Central memory CD4-positive, alpha-beta T cell (primary cell): ENCODE measurements at places on chromosomes 7 and 10.

DNA sequence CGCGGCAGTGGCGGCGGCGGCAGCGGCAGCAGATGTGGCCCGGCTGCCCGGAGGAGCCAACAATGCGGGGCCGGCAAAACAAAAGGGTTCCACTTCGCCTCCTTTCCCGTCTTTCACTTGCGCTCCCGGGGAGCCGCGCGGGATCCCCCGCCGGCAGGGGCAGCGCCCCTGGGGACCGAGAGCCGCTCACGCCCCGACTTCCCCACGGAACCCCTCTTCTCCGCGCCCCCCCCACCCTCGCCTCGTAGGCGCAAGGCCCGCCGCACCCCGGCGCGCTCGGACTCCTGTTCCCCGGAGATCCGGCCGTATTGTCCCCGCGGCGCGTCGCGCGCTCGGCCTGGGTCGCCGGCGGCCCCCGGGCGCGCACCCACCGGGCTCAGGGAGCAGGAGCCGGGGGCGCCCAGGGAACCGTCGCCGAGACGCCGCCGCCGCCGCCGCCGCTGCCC is 854 bp downstream of the CTBP2 start:
- DNase-seq, result no peak

DNA sequence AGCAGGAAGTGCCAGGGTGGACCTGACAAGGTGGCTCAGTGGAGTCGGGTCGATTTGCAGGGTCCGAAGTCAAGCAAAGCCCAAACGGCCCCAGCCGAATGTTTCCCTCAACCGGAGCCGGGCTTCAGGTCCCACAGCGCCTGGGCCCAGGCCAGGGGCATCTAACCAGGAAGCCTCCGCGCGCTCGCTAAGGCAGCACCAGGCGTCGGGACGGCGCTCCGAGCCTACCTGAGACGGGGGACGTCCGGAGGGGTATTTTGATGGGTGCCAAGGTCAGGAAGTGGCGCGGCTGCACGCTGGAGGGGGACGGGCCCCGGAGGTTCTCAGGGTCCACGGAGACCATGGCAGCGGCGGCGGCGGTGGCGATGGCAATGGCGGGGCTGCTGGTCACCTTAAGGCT is 51.5 kb downstream of the TCERG1L start:
- DNase-seq, result no peak

DNA sequence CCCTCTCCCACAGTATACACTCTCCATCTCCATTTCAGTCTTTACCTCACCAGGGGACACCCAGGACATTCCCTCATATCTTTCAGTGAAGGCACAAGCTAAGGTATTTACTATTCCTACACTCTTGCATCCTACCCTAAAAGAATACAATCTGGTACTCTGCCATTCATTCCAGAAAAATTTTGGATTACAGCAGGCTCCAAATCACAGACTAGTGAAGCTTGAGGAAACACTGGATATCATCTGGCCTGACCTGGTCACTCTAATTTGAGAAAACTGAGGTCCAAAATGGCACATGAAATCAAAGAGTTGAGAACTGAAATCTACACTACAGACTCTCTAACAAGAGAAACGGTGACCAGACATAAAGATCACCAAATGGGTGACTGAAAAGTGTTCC is 61.7 kb downstream of the CREB3L2 start:
- DNase-seq, result no peak

DNA sequence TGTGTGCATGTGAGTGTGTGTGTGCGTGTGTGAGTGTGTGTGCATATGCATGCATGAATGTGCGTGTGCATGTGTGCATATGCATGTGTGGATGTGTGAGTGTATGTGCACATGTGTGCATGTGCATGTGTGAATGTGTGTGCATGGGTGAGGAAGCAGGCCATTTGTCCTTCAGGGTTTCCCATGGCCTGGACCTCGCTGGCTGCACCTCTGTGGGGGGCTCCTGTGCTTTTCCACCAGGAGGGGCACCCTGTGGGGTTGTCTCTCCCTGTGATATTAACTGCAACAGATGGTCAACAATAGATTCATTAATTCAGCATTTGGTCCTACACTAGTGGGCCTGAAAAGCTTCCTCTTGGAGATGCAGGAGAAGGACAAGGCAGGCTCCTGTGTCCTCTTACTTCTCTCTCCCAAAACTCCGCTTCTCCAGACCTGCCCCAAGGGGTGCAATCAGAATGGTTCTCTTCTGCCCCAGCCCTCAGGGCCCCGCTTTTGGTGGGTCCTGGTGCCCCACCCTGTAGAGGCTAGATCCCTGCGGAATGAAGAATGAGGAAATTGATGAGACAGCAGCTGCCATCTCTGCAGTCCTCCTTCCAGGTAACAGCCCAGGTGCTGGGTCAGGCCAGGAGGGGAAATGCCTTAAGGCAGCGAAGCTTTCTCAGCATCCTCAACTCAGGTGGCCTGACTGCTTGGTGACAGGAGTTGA is 41.5 kb upstream of the NUB1 start:
- DNase-seq, result no peak

- DNase-seq, result no peak
These were observed 61.8 kb upstream of the MET start for GRCh38 chr7:116610210-116610609.

GRCh38 chr10:49109669-49110340 is 5.5 kb downstream of the VSTM4 start:
- no peak for DNase-seq

GRCh38 chr10:52455098-52455497 is 141.0 kb downstream of the DKK1 start:
- DNase-seq, result no peak

- DNase-seq, result no peak
These were observed 40.2 kb upstream of the ATXN7L1 start for GRCh38 chr7:105916603-105917002.

DNA sequence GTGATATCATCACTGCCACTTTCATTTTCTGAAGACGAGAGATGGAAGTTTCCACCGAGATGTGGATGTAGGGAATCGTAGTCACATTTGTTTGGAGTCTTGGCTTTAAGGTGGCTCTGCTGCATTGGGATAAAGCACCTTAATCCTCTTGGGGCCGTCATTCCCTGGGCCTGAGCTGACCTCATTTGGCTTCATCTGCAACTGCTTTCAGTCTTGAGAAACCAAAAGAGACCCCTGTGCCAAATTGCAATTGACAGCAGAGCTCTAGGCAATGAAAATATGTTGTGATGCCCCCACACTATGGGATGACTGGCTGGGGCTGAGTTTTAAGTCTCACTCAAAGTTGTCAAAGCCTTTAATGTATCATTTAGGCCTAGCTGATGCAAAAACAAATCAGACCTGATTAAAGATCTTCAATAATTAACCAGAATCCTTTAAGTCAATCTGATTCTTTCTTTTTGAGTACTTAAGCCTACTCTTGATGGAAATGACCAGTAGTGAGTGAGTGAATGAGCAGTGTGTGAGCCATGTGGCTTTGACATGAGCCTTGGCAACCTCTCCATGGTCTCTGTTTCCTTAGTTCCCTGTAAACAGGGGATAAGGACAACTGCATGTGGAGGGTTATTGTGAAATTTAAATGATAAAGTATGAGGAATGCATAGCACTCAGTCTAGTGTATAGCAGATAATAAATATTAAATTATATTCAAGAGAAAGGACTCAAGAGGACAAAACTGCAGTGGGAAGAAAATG is 155.0 kb downstream of the BMPER start:
- no peak for DNase-seq

GRCh38 chr7:130850956-130851355 is 116.9 kb upstream of the KLF14 start:
- no peak for DNase-seq

- DNase-seq, result no peak
These were observed 14.0 kb downstream of the CYP3A7 start for GRCh38 chr7:99720800-99721595.

GRCh38 chr7:5708271-5708670 is 73.2 kb downstream of the RNF216 start:
- no peak for DNase-seq

GRCh38 chr7:124251636-124252035 is 218.8 kb upstream of the TMEM229A start:
- DNase-seq, result no peak

DNA sequence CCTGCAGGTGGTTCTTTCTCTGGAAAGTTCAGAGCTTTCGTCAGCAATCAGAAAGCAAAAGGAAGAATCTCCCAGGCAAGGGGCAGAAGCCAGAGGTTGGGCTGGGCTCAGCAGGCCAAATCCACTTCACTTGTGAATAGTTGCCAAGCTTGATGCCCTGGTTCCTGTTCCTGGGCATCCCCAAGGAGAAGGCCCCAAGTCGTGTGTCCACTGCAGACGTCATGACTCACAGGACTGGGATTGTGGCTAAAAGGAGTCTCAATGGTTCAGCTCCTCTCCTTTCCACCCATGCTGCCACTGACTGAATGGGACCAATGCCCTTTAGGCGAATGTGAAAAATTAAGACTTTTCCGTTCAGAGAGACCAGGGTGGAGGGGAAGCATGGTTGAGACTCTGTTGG is 38.6 kb upstream of the TRIM8 start:
- no peak for DNase-seq

GRCh38 chr10:102266670-102267069 is 21.3 kb downstream of the GBF1 start:
- no peak for DNase-seq

- peak; percentile 53 for DNase-seq
These were observed 95.0 kb upstream of the DDC start for GRCh38 chr7:50660040-50660829.

- DNase-seq, result no peak
These were observed 4.0 kb upstream of the VIPR2 start for GRCh38 chr7:159148430-159149395.

DNA sequence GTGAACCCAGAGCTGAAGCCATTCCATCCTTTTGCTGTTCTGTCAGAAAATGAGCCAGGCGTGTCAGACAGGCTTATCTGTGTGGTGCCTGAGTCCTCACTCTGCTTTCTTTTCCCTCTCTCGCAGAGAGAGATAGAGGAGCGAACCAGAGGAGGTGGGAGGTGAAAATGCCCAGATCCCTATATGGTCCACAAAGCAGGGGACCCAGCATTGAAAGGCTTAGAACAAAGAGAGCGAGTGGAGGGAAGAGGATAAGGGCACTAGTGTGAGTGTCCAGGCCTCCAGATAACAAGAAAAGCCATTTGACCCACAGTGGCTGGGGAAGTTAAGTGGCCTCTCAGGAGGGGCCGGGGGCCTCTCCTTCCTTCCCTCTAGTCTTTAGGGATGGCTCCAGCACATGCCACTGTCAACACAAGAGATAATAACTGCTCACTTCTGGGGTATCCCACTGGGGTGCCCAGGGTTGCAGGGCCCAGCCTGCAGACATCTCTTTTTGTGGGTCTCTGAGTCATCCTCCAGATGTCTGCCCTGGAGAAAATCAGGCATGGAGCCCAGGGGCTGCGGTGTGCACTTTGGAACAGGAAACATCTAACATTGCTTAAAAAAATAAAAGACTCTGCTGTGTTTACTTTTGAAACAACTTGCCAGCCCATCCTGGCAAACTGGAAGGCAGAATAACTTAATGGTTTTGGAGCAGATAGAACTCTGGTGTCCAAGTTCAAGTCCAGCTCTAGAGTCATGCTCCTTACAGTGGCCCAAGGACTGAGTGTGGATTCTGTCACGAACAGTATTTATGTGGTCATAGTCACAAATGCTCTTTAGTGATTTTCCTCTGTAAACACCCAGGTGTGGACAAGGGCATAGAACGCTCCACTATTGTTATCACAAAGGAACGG is 189.5 kb downstream of the CXCL12 start:
- no peak for DNase-seq

- no peak for DNase-seq
These were observed 32.0 kb downstream of the SND1 start for GRCh38 chr7:127683776-127684681.

GRCh38 chr7:143383642-143383957 is 2.5 kb downstream of the ZYX start:
- DNase-seq, result no peak
